ENCODE measurements at places on chromosomes 11 and 22. TPM values are rescaled to one million over a fixed set of nuclear protein-coding genes. Genes with fewer than 3 reads are reported as not detected.

OR5M11 gene
- total RNA-seq = not detected

USH1C gene
- not detected for total RNA-seq

PTPN5 gene
- total RNA-seq = 0.26 TPM

- DNase-seq = peak; percentile 98
Observed at GRCh38 chr11:43643898-43644620, 36.5 kb upstream of the HSD17B12 start.

DNA sequence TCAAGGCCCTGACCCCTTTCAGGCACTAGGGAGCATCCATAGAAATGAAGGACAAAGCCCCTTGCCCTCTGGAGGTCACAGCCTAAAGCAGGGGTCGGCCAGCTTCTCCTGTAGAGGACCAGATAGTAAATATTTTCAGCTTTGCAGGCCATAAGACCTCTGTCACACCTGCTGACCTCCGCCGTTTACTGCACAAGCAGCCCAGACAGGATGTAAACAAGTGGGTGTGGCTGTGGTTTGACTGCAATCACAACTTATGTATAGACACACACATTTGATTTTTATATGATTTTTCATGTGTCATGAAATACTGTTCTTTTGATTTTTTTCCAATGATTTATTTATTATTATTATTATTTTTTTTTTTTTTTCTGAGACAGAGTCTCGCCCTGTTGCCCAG, 34.3 kb downstream of the KIAA1671 start:
- DNase-seq = no peak

DNA sequence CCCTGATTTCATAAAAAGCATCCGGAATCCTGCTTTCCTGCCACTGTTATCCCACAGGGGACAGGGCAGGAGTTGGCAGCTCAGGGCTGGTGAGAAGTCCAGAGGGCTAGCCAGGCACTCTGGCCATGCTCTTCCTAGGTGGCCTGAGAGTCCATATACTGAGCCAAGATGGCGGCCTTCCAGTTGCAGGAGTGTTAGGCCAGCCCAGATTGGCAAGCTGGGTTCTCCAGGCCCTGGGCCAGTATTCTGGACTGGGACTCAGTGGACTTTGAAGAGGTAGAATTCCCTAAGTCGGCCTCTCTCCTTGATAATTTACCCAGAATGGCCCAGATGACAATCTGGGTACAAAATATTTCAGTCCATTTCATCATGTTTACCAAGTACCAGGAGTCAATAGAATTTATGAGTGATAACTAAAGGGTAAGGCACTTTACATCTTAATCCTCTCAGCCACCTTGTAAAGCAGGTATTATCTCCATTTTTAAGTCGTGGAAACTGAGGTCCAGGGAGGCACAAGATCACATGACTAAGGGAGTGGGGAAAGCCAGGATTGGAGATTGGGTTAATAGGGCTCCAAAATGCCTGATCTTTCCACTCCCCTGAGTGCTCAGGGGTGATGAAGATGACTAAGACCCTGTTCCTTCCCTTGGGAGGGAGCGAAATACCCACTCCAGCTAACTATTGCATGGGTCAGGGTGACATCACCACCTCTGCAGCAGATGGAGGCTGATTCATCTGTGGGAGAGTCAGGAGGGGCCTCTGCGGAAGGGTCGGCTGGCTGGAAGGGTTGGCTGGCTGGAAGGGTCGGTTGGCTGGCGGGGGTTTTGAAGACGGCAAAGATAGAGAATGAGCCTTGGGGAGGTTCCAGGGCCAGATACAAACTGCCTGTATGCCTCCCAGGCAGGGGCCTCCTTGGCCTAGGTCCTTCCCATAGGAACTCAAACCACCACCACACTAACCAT, 1.2 kb upstream of the MICALL1 start:
- DNase-seq = peak; percentile 61

DNA sequence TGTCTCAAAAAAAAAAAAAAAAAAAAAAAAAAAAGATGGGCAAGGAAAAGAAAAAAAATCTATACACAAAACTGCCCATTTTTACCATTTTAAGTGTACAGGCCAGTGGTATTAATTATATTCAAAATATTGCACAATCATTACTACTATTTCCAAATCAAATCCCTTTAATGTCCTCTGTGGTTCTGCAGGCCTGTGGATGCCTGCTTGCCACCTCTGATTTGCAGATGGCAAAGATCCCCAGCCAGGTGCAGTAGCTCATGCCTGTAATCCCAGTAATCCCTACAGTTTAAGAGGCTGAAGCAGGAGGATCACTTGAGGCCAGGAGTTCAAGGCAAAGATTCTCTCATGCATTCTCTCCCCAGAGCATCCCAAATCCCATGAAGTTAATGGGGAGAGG, 20.2 kb downstream of the RFPL1 start:
- DNase-seq = no peak

- DNase-seq = no peak
Observed at GRCh38 chr11:78390809-78391208, 26.8 kb downstream of the GAB2 start.

DNA sequence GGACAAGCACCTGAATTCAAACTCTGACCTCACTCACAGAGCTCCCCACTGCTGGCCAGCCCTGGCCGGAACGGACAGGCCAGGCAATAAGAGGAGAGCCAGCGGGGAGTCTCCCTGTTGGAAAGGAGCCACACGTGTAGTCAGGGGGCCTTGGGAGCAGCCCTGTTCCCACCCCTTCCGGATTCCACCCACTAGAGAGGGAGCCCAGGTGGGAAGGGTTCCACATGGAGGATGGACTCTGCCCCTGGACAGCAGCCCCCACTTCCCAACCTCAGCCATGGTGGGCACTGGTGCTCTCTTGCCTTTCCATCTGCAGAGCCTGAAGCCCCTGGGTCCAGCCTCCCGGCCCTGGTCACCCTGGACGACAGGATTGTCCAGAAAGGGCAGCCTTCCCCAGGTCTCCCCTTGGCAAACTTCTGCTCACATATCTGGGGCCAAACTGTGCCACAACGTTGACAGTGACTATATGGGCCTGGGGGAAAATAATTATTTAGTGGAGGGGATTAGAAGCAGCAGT, 7.5 kb upstream of the APOBEC3A start:
- DNase-seq = no peak

GRCh38 chr22:35426801-35427140, 26.8 kb downstream of the MCM5 start:
- no peak for DNase-seq
